ENCODE measurements at places on chromosomes 6 and 20. TPM values are rescaled to one million over a fixed set of nuclear protein-coding genes. Genes with fewer than 3 reads are reported as not detected.

RBBP8NL gene
- total RNA-seq, result 0.14 TPM

PRDM1 gene
- 0.37 TPM for total RNA-seq

DNA sequence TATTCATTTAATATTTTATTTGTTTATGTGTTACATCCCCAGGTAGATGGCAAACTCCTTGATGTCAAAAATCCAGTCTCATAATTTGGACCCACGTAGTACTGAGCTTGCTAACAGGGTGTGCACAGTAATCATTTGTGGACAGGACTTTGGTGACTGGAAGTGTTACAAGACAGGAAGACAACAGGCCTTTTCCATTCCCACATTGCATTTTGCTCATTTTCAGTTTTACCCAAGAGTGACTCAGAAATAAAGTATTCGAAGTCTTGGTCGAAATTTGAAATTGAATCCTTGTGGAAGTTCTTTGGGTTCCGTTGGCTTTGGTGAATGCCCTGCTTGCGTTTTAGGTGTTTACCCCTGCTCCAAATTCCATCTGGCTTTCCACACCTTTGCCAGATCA, 63.0 kb upstream of the THBS2 start:
- H3K4me3 ChIP-seq, result no peak overlapping the region
- no peaks in the 10 kb centered on the region for H3K4me1 ChIP-seq
- H3K36me3 ChIP-seq, result no peaks in the 10 kb centered on the region
- no peak for DNase-seq
- no peak overlapping the region for H3K27ac ChIP-seq

- H3K36me3 ChIP-seq, result no peaks in the 10 kb centered on the region
- no peaks in the 10 kb centered on the region for H3K27me3 ChIP-seq
- no peak overlapping the region for H3K27ac ChIP-seq
- no peaks in the 10 kb centered on the region for H3K4me1 ChIP-seq
Observed at GRCh38 chr6:39338397-39338796, 15.9 kb upstream of the KCNK16 start.

DNA sequence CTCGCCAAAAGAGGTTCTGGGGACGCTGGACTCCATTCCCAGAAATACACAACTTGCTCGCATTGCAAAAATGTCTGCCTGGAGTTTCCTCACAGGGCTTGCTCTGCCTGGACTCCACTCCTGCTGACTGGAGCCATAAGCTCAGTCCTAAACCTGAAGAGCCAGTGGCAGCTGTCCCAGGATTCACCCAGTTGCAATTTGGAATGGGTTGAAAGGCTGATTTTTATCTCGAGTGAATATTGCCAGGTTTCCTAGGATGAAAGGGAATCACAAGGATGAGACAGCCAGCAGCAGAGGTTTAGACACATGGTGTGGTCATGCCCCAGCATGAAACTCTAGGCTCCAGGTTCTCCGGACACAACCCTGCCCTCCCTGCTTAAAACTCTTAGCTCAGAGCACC, 223.3 kb downstream of the BMP7 start:
- H3K27ac ChIP-seq, result no peak overlapping the region
- no peaks in the 10 kb centered on the region for H3K4me1 ChIP-seq
- DNase-seq, result no peak
- H3K27me3 ChIP-seq, result no peaks in the 10 kb centered on the region
- no peak overlapping the region for H3K4me3 ChIP-seq

- H3K27me3 ChIP-seq, result no peaks in the 10 kb centered on the region
- H3K27ac ChIP-seq, result no peak overlapping the region
- H3K4me3 ChIP-seq, result no peak overlapping the region
Observed at GRCh38 chr6:119821380-119821779, 471.8 kb upstream of the MAN1A1 start.

All from liver (tissue), 10 donors.